Activated CD4-positive, alpha-beta memory T cell treated with anti-CD3 and anti-CD28 coated beads, Interleukin-2, amount 10 ng/mL, durations not matched to agents 7 days and 5 days (primary cell): ENCODE measurements at places on chromosomes 16 and 17. TPM values are rescaled to one million over a fixed set of nuclear protein-coding genes. Genes with fewer than 3 reads are reported as not detected.

The TBC1D3 gene
- total RNA-seq, result not detected

The NPIPA1 gene
- 84.1 TPM for total RNA-seq

The ADAM11 gene
- total RNA-seq, result 0.43 TPM

The C16orf54 gene
- 99.2 TPM for total RNA-seq

The ZNF689 gene
- 9.9 TPM for total RNA-seq

The EVPLL gene
- total RNA-seq, result not detected

The IFT20 gene
- 22.2 TPM for total RNA-seq

The HBA2 gene
- total RNA-seq, result not detected

The OR1E1 gene
- not detected for total RNA-seq

The TPSD1 gene
- total RNA-seq, result not detected

The NHLRC4 gene
- total RNA-seq, result 2.6 TPM

The TBC1D26 gene
- not detected for total RNA-seq

The SCIMP gene
- total RNA-seq, result not detected

The HASPIN gene
- 25.2 TPM for total RNA-seq

The TBL3 gene
- total RNA-seq, result 28.7 TPM

The KRTAP1-5 gene
- total RNA-seq, result not detected

The SPN gene
- 341 TPM for total RNA-seq

The CETP gene
- total RNA-seq, result not detected

The GPT2 gene
- total RNA-seq, result 15.2 TPM

The SPATA32 gene
- total RNA-seq, result 0.23 TPM

The FBF1 gene
- 21.1 TPM for total RNA-seq

The CA5A gene
- total RNA-seq, result not detected

The INCA1 gene
- 0.25 TPM for total RNA-seq

The PITPNM3 gene
- total RNA-seq, result 0.63 TPM

The GNGT2 gene
- total RNA-seq, result 22.7 TPM

The ZNF597 gene
- total RNA-seq, result 2.2 TPM

The ITGAX gene
- 42.0 TPM for total RNA-seq

The SMG6 gene
- total RNA-seq, result 38.7 TPM

The SYCE1L gene
- 5.8 TPM for total RNA-seq

The SCARF1 gene
- total RNA-seq, result 2.8 TPM

The CLEC3A gene
- total RNA-seq, result not detected

The FAM171A2 gene
- total RNA-seq, result not detected

The PPL gene
- 0.08 TPM for total RNA-seq

The GOT2 gene
- 78.6 TPM for total RNA-seq

The CCL2 gene
- total RNA-seq, result not detected

The CDRT15 gene
- not detected for total RNA-seq
